ENCODE measurements at places on chromosomes 4 and X. TPM values are rescaled to one million over a fixed set of nuclear protein-coding genes. Genes with fewer than 3 reads are reported as not detected.

The CDKL2 gene
- 1.00 TPM for total RNA-seq

- no peak for DNase-seq
Measured at GRCh38 chr4:74258963-74259362, 49.3 kb upstream of the EPGN start.

The RIPPLY1 gene
- total RNA-seq, result not detected

GRCh38 chrX:53990171-53990570, 54.1 kb downstream of the PHF8 start:
- DNase-seq, result no peak

The PPEF2 gene
- 0.12 TPM for total RNA-seq

The GLOD5 gene
- not detected for total RNA-seq

DNA sequence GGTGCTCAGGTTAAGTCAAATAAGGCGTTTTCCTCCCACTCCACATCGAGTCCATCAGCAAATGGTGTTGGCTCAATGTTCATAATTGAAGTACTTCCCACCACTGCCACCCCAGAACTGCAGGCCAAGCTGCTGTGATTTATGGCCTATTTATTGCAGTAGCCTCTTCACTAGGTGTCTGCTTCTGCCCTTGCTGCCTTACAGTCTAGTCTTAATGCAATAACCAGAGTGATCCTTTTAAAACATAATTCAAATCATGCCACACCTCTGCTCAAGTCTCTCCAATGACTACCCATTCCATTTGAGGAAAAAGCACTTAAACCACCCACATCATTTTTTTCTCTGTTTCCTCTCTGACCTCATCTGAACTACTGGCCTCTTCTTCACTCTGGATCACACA, 220.3 kb downstream of the KCNIP4 start:
- DNase-seq, result no peak

The TNIP3 gene
- 0.75 TPM for total RNA-seq

DNA sequence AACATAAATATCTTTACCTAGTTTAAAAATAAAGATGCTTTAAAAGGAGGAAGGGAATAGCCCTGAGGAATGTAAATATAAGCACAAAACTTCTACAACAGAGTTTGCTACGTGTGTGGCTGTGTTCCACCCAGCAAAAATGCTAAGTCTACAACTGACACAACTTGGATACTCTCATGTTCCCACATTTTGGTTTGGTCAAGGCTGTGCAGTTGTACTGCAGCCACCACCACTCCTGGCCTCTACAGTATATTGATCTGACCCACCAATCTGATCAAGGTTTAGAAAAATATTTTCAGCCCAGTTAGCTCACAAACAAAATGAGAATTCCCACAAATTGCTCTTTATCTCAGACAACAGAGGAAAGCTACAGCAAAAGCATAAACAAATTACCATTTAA, 12.1 kb downstream of the F9 start:
- DNase-seq, result no peak

The ZFP92 gene
- total RNA-seq, result 0.60 TPM

The GSX2 gene
- not detected for total RNA-seq

DNA sequence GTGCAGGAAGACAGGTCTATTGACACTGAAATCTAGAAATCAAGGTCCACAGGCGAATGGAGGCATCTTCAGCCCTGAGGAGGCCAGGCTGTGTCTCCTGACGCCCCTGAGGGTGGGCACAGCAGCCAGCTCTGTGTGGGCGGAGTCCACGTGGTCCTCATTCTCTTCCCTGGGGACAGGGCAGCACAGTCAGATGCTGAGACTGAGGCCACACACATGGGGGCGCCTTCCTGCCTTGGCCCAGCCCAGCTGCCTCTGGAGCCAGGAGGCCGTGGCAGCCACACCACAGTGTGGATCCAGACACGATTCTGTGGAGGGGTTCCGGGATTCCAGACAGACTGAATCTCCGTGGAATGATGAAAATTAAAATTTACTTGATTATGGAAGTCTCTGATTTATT, 20.8 kb downstream of the FGFR3 start:
- DNase-seq, result no peak

The MAGEA1 gene
- not detected for total RNA-seq

The UGT2B17 gene
- total RNA-seq, result not detected

GRCh38 chr4:124279741-124280140, 432.8 kb downstream of the ANKRD50 start:
- no peak for DNase-seq

DNA sequence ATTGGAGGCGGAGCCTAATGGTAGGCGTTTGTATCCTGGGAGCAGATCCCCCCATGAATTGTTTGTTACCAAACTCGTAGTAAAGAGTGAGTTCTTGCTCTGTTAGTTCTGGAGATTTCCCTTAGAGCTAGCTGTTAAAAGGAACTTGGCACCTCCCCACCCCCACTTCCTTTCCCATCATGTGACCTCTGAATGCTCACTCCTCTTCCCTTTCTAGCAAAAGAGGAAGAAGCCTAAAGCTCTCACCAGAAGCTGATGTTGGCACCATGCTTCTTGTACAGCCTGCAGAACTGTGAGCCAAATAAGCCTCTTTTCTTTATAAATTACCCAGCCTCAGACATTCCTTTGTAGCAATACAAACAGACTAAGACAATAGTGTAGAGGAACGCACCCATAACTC, 13.8 kb upstream of the ATOH1 start:
- no peak for DNase-seq

DNA sequence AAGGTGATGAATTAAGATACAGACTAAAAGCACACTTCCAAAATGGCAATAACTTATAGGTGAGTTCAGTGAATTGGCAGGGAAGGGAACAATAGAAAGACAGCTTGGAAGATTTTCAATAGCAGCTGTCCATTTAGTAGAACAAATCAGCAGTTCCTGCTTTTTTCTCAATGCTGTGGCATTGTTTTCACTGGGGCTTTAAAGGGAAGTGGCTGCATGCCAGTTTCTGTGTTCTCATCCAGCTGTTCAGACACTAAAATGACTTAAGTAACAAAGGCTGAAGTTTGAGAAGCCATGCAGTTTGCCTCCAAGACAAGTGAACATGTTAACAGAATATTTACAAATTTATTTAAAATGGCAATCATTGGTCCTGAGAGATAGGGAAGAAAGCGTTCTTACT, 291.9 kb downstream of the FAM47A start:
- DNase-seq, result no peak

The PDZD4 gene
- total RNA-seq, result 0.60 TPM

GRCh38 chr4:10205223-10205622, 88.6 kb upstream of the WDR1 start:
- DNase-seq, result no peak

The PDLIM3 gene
- total RNA-seq, result not detected

DNA sequence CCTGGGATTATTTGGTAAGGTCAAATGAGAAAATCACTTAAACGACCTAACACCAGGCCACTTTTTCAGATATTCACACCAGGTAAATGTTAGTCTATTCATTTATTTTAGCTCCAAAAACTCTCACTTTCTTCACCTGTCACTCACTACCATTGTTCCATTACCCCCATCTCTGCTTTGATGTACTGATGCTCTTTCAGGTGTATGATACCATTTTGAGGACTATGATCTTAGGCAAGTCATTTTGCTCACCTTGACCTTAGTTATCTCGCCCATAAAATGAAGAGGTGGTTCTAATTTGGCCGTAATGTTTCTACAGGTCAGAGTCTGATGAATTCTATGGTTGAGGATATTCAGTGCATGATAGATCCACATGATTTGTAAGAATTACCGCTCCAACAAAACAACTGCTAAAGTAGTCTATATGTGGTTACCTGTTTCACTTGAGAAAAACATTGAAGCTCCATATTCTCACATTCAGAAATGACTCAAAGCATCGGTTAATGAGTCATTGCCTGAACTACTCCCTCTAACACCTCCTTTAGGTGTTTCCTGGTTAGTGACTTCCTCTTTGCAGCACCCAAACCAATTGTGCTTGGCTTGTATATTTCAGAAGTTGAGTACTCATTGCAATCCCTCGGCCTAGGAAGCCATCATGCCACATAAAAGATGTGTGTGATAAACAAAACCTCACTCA, 4.5 kb downstream of the DTHD1 start:
- peak; percentile 79 for DNase-seq

All from activated CD4-positive, alpha-beta T cell treated with anti-CD3 and anti-CD28 coated beads, Interleukin-2, amount 10 ng/mL, durations not matched to agents 7 days and 5 days (primary cell).